H1 (cell line): ENCODE measurements at places on chromosomes 11 and 22. TPM values are rescaled to one million over a fixed set of nuclear protein-coding genes. Genes with fewer than 3 reads are reported as not detected.

OR8G5 gene
- total RNA-seq: not detected in 2 replicates

GRCh38 chr11:128942817-128943427 is at the start of gene TP53AIP1:
Gene TP53AIP1 (minus strand): TSS chr11:128942871. CDS start chr11:128937818, 5,053 bp downstream.
- no peaks in the 10 kb centered on the region for H3K27me3 ChIP-seq
- H3K27ac ChIP-seq: no peak within 1 kb of the TSS
- no peaks in the 10 kb centered on the region for H3K36me3 ChIP-seq

VSIG10L2 gene
- total RNA-seq: not detected in 2 replicates

DNA sequence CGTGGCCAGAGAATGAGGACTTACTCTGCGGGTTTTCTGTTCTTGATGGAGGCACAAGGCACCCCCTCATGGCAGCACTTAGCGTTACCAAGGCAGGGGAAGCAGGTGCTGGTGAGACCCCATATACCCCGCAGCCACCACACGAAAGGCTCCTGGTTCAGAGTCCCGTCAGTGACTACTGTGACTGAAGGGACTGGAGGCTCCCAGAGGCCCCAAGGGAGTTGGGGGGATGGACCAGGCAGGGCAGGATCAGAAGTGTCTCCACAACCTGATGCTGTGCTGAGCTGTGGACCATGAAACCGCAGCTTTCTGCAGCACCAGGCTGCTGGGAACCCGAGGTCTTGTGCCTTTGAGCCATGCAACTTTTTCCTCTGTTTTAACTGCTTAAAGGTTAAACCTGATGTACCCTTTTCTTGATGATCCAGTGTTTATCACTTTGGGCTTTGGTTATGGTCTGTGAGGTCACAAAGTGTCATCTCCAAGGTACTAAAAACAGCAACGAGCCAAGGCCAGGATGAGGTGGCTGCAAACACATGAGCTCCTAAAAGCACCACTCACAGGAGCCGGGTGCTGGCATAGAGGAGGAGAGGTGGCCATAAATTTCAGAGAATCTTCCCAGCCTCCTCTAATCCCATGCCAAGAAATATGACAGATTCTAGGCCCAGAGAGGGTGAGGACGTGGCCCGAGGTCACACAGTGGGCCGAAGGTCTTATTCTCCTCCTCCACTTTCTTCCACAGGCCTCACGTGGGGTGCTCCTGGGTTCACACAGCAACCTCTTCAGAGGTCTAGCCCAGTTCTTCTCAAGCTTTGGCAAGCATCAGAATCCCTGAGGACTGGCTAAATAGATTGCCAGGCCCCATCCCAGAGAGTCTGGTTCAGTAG is 4.2 kb upstream of the LRRC32 start:
- H3K27me3 ChIP-seq: peaks cover 9% of the 10 kb centered on the region; the same call in 1 of the 2 replicates
- no peak for DNase-seq
- H3K36me3 ChIP-seq: no peaks in the 10 kb centered on the region

DNA sequence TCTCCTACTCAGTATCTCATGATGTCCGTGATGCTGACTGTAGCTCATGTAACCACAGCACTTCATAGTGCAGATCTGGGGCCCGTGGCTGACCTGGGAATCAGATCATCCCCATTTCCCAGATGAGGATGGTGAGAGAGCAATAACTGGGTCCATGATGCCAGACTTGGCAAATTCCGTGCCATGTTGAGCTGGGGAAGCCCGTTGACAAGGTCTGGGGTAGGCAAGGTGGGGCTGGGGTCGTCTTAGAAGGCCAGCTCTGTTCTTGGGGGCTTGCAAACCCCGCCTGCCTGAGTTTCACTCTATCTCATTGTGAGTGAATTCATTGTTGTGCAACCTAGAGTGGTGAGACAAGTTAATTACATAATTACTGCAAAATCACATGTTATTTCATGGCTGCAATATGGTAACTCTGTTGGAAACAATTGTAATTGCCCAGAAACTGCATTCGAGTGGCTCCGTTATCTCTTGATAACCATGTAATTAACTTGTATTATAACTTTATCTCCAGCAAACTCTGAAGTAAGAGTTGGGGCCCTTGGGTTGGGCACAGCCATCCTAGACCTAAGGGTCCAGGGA is 41.7 kb downstream of the LMO1 start:
- H3K4me1 ChIP-seq: peaks cover 6% of the 10 kb centered on the region
- no peak overlapping the region for H3K27ac ChIP-seq
- H3K36me3 ChIP-seq: no peaks in the 10 kb centered on the region
- no peaks in the 10 kb centered on the region for H3K27me3 ChIP-seq
- H3K4me3 ChIP-seq: no peak overlapping the region

ANKK1 gene
- not detected in 2 replicates for total RNA-seq

MIAT gene
- total RNA-seq: 33.8 and 36.0 TPM in 2 replicates

DNA sequence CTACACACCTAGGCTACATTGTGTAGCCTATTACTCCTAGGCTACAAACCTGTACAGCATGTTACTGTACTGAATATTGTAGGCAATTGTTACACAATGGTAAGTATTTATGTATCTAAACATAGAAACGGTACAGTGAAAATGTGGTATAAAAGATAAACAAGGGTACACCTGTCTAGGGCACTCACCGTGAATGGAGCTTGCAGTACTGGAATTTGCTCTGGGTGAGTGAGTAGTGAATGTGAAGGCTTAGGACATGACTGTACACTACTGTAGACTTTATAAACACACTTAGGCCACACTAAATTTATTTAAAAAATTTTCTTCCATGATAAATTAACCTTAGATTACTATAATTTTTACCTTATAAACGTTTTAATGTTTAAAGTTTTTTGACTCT is 171.7 kb upstream of the NCAM1 start:
- no peak overlapping the region for H3K27ac ChIP-seq
- no peaks in the 10 kb centered on the region for H3K36me3 ChIP-seq
- no peak for DNase-seq
- H3K4me1 ChIP-seq: no peaks in the 10 kb centered on the region

- no peaks in the 10 kb centered on the region for H3K36me3 ChIP-seq
- H3K27me3 ChIP-seq: no peaks in the 10 kb centered on the region
- DNase-seq: no peak
Measured at GRCh38 chr11:14237444-14237961, 121.5 kb downstream of the RRAS2 start.

GRCh38 chr11:8040921-8041285 is 40.1 kb upstream of the TUB start:
- H3K36me3 ChIP-seq: no peaks in the 10 kb centered on the region
- H3K27ac ChIP-seq: no peak overlapping the region
- DNase-seq: no peak
- no peaks in the 10 kb centered on the region for H3K4me1 ChIP-seq
